ENCODE measurements at places on chromosomes 7 and 10. TPM values are rescaled to one million over a fixed set of nuclear protein-coding genes. Genes with fewer than 3 reads are reported as not detected.

Gene MEOX2
- not detected for total RNA-seq

Gene GAD2
- not detected for total RNA-seq

Gene LEP
- total RNA-seq = not detected

Gene FAM13C
- not detected for total RNA-seq

Gene PIK3CG
- 42.9 TPM for total RNA-seq

Gene NPY4R2
- total RNA-seq = not detected

Gene BAIAP2L1
- 0.42 TPM for total RNA-seq

Gene CDHR3
- total RNA-seq = 3.7 TPM

Gene ZC3HAV1L
- total RNA-seq = 14.9 TPM

Gene SMO
- total RNA-seq = not detected

Gene RBP3
- not detected for total RNA-seq

Gene PIK3AP1
- 0.72 TPM for total RNA-seq

Gene GFRA1
- not detected for total RNA-seq

Gene KCNMA1
- total RNA-seq = not detected

Gene NUP42
- 43.8 TPM for total RNA-seq

Gene WASHC2A
- total RNA-seq = 43.3 TPM

Gene SPAM1
- total RNA-seq = not detected

Gene C1QL3
- total RNA-seq = 0.12 TPM

Gene CH25H
- not detected for total RNA-seq

Gene CHAT
- not detected for total RNA-seq

Gene AKR1C3
- 6.1 TPM for total RNA-seq

Gene INMT
- total RNA-seq = 1.3 TPM

Gene PNLIPRP3
- not detected for total RNA-seq

Gene PSD
- 1.6 TPM for total RNA-seq

Gene CRYGN
- not detected for total RNA-seq

Gene FAM221A
- total RNA-seq = 4.5 TPM

Gene POT1
- total RNA-seq = 36.2 TPM

Gene ZNF487
- total RNA-seq = 5.6 TPM

Gene MCMBP
- 79.6 TPM for total RNA-seq

Gene LRRD1
- total RNA-seq = not detected

Gene EXOC6
- 11.8 TPM for total RNA-seq

Gene UBN2
- total RNA-seq = 11.8 TPM

Gene SPDYE16
- total RNA-seq = 0.58 TPM

Gene ZNF716
- total RNA-seq = not detected

Gene SH2D4B
- total RNA-seq = 0.10 TPM

Gene SRGN
- total RNA-seq = 192 TPM

Gene FKBP9
- total RNA-seq = 1.3 TPM

Gene RABGEF1
- 21.9 TPM for total RNA-seq

Gene AKR1D1
- total RNA-seq = not detected

Gene GPR22
- total RNA-seq = not detected

Gene C10orf71
- total RNA-seq = not detected

Gene CCNJ
- total RNA-seq = 4.1 TPM

Gene BBIP1
- total RNA-seq = 24.2 TPM

Gene TAS2R5
- total RNA-seq = 1.2 TPM

Gene MALRD1
- total RNA-seq = not detected

Gene TBX20
- total RNA-seq = 0.27 TPM

Gene HMX3
- total RNA-seq = not detected

Gene PTPRZ1
- not detected for total RNA-seq

Gene NRP1
- 0.40 TPM for total RNA-seq

Gene RARRES2
- total RNA-seq = not detected

Gene SPDYE8
- not detected for total RNA-seq

Gene NUDT5
- total RNA-seq = 90.1 TPM

Gene SFRP5
- not detected for total RNA-seq

Gene TMEM229A
- not detected for total RNA-seq

Gene SUN3
- not detected for total RNA-seq

Gene ELN
- total RNA-seq = not detected

Gene ABCB1
- total RNA-seq = 2.7 TPM

Gene SVIL
- 22.6 TPM for total RNA-seq

All from activated CD4-positive, alpha-beta T cell treated with anti-CD3 and anti-CD28 coated beads, Interleukin-2, amount 10 ng/mL, durations not matched to agents 7 days and 5 days (primary cell).